HS-5 (cell line): ENCODE measurements at places on chromosomes 3 and 15.

DNA sequence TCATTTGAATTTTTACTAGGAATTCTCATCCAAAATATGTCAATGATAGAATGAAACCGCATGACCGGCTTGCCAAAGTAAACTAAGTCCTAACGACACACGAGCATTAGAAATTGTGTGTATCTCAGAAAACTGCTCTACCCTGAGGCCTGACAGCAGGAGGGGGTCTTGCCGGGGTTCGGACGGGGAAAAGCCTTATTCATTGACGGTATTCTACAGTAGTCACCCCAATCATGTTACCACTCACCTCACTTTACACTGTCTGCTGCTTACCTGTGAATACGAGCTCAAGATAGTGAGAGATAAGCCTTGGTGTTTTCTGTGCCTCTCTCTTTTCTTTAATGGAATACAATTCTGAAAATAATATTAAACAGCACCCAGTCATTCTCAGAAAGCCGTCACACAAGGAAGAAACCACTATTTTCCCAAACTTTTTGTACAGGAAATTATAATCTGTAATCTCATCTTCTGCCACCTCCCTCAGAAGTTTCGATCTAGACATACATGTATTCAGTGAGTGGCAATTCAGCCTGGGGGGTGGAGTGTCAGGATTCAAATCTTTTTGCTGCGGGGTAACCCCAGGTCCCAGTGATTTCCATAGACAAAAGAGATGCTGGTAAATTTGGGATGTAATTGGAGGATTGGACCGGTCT, 492 bp upstream of the FAM43A start:
- no peak for DNase-seq

DNA sequence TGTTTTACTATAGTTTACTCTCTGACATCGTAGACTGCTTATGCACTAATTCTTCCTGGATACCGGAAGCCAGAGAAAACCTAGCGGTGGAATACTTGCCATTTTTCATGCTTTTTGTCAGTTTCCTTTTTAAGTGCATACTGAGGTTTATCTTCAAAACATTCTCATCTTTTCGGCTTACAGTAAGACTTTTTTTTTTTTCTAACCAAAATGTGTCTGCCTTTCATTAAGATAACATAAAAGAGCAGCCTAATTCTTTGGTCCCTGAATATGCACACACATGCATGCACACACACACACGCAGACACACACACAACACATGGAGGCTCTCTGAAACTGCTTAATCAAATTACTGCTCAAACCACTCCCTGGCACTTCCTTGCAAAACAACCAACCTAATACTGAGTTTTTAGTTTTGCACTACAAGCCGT, 1.3 kb downstream of the ZNF445 start:
- DNase-seq = no peak

GRCh38 chr3:135917076-135917475, 48.5 kb upstream of the PPP2R3A start:
- no peak for DNase-seq

DNA sequence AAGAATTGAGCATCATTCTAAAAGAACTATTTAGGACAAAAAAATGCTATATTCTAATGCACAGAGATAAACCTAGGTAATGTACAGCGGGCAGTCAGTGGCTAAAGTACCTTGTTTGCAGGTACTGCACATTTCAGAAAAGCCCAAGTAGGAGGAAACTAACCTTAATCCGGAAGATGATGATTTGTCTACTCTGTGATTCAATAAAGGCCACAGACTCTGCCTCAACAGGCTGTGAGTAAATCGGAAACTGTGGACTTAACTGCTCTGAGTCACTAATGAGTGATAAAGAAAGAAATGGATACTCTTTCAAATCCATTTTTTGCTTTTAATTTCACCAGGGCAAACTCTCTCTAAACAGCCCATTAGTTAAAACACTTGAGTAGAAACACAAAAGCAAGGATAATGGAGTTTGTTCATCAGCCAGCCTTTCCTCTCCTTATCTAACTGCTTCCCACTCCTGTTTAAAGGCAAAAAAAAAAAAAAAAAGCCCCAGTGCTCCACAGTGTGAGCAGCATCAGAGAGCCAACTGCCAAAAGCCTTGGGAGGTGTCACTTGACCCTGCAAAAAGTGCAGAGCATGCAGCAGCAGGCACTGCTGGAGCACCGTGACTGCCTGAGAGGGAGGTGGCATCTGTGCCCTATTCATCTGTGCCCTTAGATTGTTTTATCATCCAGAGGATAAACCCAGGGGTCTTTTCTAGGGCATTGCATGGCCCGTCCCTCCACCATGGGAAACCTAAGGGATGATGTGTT, 187.7 kb downstream of the SATB1 start:
- DNase-seq = peak; percentile 53

- peak; percentile 61 for DNase-seq
Measured at GRCh38 chr3:143847787-143848631, at the start of gene SLC9A9. TSS of gene SLC9A9 (minus strand) at chr3:143848468. CDS start at chr3:143848322, 146 bp downstream.

- DNase-seq = no peak
Measured at GRCh38 chr3:141228395-141228794, 3.2 kb upstream of the PXYLP1 start.

- no peak for DNase-seq
Measured at GRCh38 chr3:2915826-2916225, 194.3 kb downstream of the IL5RA start.

DNA sequence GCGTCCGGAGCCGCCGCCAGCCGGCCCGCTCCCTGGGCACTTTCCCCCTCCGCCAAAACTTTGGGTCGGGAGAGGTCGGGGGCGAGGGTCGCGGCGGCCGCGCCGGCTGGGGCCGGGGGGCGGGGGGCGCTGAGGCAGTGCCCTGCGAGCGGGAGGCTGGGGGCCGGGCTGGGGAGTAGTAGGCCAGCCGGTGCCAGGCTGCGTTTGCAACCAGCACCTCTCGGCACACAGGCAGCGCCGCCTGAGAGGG, 452 bp downstream of the BBX start:
- no peak for DNase-seq

- no peak for DNase-seq
Measured at GRCh38 chr3:107939691-107940442, 151.0 kb downstream of the CD47 start.

- DNase-seq = no peak
Measured at GRCh38 chr15:31366169-31366734, 39.6 kb downstream of the KLF13 start.

GRCh38 chr15:68298336-68298735, 20.8 kb downstream of the FEM1B start:
- no peak for DNase-seq

DNA sequence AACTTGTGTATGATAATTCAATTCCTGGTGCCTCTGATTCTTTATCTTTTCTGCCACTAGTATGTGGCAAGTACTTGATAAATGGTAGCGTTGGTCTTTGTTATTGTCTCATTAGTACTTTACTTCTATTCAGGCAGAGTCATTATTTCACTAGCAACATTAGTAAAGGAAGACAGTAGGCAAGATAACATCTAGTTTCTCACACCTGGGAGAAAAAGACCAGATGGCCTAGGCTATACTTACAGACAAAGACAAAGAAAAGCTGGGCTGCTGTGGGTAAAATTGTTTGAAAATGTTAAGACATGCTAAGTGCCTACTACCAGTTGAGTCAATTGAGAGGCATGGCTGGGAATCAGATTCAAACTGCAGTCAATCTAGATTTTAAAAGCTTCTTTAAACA, 198.7 kb upstream of the CMC1 start:
- no peak for DNase-seq

DNA sequence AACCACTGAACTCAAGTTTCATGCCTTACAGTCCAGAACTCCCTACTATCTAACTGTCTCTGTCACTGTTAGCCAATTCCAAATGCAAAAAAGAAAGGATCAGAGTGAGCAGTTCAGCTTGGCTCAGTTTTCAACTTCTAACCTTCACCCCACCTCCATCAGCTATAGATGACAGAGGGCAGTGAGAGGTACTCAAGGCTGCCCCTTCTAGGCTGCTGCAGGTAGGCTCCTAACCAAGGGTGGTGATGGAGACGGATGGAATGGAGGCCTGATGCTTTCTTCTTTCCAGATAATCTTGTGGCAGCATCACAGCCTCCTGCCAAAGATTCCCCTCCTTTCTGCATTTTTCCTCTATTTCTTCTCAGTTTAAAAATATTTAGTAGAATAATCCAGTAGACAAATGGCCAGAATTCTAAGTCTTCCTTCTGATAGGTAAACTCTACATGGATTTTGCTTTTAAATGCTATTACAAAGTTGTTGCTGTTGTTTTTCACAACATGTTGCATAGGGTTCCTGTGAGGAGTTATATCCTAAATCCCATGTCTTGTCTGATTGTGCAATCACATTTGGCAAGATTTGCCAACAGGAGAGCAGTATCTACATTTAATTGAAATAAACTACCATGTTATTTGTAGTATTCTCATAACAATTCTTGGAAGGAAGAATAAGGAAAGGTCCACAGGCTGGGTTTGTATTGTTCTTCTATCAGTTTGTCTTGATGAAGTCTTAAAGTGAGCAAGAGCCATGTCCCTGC, 301.6 kb upstream of the TRIM42 start:
- no peak for DNase-seq

DNA sequence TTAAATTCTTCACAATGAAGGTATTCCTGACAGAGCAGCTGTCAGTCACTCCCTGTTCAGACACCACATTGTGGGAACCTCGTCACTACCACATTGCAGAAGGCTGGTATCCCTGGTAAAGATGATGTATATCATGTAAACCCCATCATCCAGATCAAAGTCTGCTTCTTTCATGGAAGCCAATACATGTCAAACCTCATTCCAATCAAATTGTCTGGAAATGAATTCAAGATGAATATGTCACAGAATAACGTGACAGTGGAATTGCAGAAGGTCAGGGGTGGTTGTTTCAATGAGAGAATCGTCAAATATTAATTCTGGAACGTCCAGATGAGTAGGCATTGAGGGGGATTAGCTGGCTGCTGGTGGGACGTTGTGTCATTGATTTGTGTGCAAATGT, 4.2 kb downstream of the ZIC4 start:
- no peak for DNase-seq

DNA sequence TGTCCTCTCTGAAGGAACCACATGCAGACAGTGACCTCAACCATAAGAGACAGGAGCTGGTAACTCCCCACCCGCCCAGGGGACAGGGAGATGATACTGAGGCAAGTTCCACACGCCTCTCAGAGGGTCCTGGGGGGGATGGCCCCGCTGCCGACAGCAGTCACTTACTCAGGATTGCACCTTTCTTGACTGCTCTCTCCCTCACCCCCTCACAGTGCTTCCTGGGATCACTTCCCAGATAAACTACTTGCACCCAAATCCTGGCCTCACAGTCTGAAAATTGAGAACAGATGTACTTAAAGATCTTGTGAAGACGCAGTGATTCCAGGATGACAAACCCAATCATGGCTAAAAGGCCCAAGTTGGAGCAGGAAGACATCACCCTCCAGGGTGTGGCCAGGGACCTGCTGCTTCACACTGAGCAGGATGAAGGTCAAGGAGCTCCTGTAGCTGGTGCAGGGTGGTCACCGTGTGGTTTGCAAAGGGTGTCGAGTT, 207.6 kb downstream of the ADAMTS17 start:
- DNase-seq = no peak

DNA sequence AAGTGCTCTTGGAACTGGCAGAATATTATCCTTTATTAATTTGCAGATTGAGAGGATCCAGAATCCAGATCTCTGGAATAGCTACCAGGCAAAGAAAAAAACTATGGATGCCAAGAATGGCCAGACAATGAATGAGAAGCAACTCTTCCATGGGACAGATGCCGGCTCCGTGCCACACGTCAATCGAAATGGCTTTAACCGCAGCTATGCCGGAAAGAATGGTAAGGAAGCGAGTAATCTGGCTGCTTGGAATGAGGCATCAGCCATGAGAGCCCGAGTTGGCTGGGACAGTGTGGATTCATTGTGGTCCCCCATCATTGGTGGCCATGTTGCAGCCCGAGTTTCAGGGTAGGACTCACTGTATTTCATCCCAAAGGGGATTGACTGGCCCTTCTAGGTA, 47.1 kb downstream of the PARP14 start:
- DNase-seq = peak; percentile 29

- no peak for DNase-seq
Measured at GRCh38 chr3:169227911-169228310, 435.6 kb downstream of the MECOM start.
